ENCODE measurements at places on chromosomes 16 and 17.

- no peak for DNase-seq
Observed at GRCh38 chr16:70253291-70254106, 1.8 kb upstream of the EXOSC6 start.

DNA sequence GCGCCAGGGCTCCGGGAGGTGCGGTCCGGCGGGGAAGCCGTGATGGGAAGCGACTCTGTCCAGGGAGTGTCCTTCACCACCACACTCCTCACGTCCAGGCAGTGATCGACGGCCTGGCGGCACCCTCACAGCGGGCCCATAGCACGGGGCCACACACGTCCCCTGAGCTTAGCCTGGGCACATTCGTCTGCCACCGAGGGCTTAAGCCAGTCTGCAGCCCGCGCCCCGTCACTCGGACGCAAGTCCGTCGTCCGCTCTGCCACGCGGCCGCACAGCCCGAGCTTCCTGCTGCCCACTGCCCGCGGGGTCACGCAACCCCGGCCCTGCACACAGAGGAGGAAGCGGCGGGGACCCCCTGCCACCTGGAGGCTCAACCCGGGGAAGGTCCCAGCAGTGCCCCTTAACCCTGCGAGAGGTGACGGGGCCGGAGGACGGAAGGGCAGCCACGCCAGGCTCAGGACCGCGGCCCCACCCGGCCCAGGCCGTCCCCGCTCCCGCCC, 3.0 kb upstream of the TBX2 start:
- no peak for DNase-seq

- DNase-seq: no peak
Observed at GRCh38 chr17:43660816-43661493, 767 bp downstream of the MEOX1 start.

- no peak for DNase-seq
Observed at GRCh38 chr16:13950821-13951547, 31.0 kb downstream of the ERCC4 start.

DNA sequence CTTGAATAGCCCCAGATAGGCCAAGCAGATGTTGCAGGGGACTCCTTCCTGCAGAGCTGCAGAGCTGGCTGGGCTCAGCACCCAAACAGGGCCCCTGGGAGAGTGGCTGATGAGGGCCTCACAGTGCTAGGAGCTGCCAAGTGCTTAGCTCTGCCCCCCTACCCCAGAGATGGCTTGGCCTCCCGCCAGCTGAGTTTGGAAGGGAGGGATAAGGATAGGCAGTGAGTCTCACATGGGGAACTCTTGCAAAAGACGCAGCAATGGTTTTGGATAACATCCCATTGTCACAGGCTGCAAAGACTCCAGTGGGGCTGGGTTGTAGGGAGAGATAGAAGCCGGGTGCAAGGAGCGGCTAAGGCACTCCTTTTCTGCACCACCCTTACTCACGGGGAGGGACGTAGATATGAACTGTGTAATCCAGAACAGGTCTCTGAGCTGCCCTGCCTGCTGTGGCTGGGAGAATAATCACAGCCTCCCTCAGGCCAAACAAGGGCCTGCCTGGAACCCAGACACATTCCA, 52.9 kb upstream of the MAF start:
- DNase-seq: no peak

- no peak for DNase-seq
Observed at GRCh38 chr16:14241631-14242030, 170.5 kb downstream of the MRTFB start.

DNA sequence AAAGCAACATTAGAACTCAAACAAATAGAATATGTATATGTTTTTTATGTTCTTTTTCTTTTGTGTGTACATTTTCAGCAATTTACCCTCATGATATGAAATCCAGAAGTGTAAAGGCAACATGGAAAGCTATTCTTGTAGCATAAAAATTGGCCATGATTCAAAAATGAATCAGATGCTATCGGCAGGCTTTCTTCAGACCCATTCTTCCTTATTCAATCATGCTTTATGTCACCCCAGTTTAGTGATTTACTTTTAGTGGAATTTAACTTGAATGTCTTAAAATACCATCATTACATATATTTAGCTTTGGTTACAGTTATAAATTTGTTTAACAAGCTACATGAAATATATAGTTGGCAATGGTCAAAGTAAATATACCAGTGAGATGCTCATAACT, 21.4 kb upstream of the SMIM36 start:
- no peak for DNase-seq

- DNase-seq: no peak
Observed at GRCh38 chr17:14688134-14688533, 387.3 kb downstream of the HS3ST3B1 start.

DNA sequence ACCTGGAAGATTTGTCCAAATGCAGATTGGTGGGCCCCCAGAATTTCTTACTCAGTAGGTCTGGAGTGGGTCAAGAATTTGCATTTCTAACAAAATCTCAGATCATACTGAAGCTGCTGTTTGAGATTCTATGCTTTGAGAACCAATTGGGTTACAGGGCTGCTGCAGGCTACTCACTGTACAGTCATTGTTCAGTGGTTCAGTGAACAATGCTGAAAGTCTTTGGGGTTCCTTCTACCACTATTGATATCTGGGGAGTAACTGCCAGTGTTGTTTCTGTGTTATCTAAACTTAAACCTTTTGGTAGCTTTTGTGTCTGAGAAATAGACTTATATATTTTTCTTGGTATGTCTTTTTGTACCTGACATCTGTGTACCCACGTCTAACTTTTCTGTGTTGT, 187.5 kb downstream of the TANC2 start:
- no peak for DNase-seq

- DNase-seq: no peak
Observed at GRCh38 chr17:69763503-69763902, 311.5 kb upstream of the KCNJ16 start.

GRCh38 chr17:17826342-17826713, 10.5 kb downstream of the SREBF1 start:
- no peak for DNase-seq

GRCh38 chr16:49834531-49835151, 21.3 kb downstream of the ZNF423 start:
- DNase-seq: no peak

DNA sequence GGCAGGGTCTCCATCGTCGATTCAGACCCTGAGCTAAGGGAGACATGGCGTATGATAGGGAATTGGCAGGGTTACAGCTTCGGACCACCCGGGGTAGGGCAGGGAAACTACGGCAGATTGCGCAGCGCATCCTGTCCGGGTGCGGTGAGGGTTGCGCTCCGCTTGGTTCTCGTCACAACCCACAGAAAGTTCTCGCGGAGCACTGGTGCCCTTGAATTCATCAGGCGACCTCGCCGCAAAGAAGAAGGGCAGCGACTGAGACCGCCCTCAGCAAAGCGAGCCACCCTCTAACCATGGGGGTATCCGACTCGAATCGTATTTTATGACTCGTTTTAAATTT, 1.2 kb downstream of the HS3ST3B1 start:
- DNase-seq: no peak

- no peak for DNase-seq
Observed at GRCh38 chr17:19833914-19834313, 33.8 kb downstream of the ULK2 start.

GRCh38 chr17:50033316-50033715, 22.6 kb upstream of the ITGA3 start:
- no peak for DNase-seq

GRCh38 chr17:72104863-72105234, 16.0 kb upstream of the SOX9 start:
- no peak for DNase-seq

- no peak for DNase-seq
Observed at GRCh38 chr17:59620064-59620359, 317 bp downstream of the CLTC start.

DNA sequence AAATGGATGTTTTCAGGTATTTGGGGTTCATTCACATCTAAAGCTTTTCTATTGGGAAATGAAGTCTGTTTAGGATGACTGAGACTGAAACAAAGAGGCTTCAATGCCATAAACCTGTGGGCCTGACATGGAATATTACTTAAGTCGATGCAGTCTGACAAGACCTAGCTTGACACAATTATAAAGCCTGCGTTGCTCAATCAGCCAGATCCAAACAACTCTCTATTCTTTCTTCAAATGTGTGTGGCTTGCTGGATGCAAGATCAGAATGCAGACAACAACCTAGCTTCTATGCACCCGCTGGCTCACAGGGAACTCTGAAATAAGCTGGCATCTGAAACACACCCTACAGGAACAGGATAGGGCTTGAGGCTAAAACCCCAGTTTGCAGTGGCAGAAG, 40.0 kb downstream of the RFFL start:
- DNase-seq: no peak

DNA sequence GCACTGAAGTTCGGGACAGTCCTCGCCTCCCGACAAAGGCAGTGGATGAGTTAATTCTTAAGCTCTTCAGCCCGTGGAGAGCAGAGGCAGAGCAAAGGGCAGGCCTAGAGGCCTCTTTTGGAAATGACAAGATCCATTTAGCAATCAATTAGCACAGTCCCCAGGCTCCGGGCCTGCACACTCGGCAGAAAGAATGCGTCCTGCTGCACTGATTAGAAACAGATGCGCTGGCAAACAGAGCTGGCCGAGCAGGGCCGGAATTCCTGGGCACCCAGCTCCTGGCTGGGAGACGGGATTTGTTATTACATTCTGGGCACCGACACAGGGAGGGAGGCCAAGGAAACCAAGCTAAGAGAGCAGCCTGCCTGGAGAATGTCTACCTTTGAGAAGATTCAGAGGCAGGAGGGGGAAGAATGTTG, 162.9 kb downstream of the COPRS start:
- DNase-seq: no peak

GRCh38 chr16:1537763-1538289, 4.4 kb downstream of the TMEM204 start:
- no peak for DNase-seq

GRCh38 chr16:64410306-64410705, 711.6 kb downstream of the CDH11 start:
- no peak for DNase-seq

DNA sequence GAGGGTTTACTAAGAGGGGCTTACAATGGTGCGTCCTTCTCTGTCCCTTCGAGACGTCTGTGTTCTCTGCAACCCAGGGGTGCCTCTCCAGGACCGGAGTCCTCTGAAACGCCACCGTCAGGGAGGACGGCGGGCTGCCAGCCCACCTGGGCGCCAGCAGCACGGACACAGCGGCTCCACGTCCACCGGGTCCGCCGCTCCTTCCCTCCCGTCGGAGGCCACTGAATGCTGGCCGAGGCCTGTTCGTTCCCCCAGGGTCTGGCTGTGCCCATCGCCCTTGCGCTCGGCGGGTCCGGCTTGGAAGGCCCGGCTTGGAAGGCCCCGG, 403 bp downstream of the TEPSIN start:
- DNase-seq: no peak

- no peak for DNase-seq
Observed at GRCh38 chr16:85833219-85833920, 33.9 kb downstream of the COX4I1 start.

GRCh38 chr17:45410144-45411091, 22.3 kb downstream of the ARHGAP27 start:
- DNase-seq: peak; percentile 38

- peak; percentile 42 for DNase-seq
Observed at GRCh38 chr17:42403150-42403549, 14.9 kb upstream of the STAT3 start.

- no peak for DNase-seq
Observed at GRCh38 chr16:4679156-4679849, 14.1 kb upstream of the NUDT16L1 start.

- DNase-seq: no peak
Observed at GRCh38 chr17:50208611-50209061, 7.2 kb upstream of the COL1A1 start.

DNA sequence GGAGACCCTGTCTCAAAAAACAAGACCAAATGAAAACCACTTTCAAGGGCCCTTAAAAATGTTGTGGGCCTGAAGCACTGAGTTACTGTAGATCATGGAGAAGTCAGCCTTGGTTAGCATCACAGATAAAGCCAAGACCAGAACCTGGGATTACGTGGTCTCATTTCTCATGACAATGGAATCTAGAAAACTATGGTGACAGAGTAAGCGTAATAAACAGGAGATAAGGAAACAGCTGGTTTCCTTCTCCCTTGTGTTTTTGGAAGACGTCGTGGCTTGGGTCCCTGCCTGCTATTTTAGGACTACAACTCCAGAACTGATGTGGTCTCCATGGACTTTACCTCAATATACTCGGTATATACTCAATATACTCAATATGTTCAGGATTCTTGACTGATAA, 180.7 kb upstream of the ZFHX3 start:
- DNase-seq: no peak

DNA sequence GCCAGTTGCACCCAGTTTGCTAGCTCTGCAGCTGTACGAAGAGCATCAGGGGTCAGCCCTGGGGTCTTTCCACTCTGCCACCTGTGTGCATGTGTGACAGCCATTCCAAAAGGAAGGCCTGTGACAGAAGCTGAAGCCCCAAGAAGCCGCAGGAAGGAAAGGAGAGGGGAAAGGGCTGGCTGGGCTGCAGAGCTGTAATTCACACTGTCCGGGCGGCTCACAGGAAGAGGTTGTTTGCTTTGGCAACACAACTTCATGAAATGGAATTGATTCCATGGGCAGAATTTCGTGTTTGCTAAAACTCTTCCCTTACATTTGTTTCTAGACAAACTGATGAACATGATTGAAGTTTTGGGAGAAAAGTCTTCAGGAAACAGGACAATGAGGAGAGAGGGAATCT, 14.8 kb downstream of the TMEM204 start:
- DNase-seq: no peak

- DNase-seq: no peak
Observed at GRCh38 chr17:30219315-30219714, 16.2 kb downstream of the SLC6A4 start.

- peak; percentile 88 for DNase-seq
Observed at GRCh38 chr16:2205104-2205966, at the start of gene MLST8. MLST8 (plus strand) TSS chr16:2205454; CDS start chr16:2206086, 632 bp downstream.
